ENCODE measurements at places on chromosomes 2 and 18. TPM values are rescaled to one million over a fixed set of nuclear protein-coding genes. Genes with fewer than 3 reads are reported as not detected.

The NAT8 gene
- not detected for total RNA-seq

The FNDC4 gene
- total RNA-seq: not detected

The SEMA4F gene
- 4.4 TPM for total RNA-seq

The SPHKAP gene
- not detected for total RNA-seq

The ADAM17 gene
- total RNA-seq: 26.4 TPM
